GM18507 (cell line): ENCODE measurements at places on chromosomes 6 and 20.

DNA sequence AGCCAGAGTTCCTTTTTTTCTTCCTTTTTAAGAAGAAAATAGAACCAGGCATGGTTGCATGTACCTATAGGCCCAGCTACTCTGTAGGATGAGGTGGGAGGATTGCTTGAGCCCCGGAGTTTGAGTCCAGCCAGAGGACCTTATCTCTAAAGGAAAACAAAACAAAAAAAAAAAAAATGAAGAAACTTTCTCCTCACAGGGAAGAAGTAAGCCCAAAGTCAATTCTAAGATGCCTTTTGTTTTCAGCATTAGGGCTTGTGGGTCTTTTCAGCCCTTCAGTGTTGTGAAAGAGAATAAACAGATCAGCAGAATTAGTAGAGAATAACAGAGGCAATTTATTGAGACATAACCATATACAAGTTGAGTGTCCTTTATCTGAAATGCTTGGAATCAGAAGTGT, 26.8 kb downstream of the ZNF451 start:
- DNase-seq = no peak

DNA sequence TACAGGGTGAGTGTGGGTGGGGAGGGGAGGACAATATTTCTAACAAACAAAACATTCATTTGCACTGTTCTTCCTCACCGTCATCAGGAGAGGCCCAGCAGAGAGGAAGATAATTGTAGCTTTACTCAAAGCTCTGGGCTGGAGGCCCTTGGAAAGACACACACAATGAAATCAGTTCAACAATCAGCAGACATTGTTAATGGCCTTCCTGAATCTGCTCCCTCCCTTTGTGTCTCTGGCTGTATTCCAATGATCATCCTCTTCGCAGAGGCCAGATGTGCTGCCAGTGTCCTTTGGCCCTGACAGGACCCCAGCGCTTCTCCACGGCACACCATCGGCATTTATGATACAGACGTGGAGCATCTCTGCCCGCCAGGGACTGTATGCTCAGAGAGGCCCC, 44.6 kb upstream of the LRFN2 start:
- DNase-seq = no peak

DNA sequence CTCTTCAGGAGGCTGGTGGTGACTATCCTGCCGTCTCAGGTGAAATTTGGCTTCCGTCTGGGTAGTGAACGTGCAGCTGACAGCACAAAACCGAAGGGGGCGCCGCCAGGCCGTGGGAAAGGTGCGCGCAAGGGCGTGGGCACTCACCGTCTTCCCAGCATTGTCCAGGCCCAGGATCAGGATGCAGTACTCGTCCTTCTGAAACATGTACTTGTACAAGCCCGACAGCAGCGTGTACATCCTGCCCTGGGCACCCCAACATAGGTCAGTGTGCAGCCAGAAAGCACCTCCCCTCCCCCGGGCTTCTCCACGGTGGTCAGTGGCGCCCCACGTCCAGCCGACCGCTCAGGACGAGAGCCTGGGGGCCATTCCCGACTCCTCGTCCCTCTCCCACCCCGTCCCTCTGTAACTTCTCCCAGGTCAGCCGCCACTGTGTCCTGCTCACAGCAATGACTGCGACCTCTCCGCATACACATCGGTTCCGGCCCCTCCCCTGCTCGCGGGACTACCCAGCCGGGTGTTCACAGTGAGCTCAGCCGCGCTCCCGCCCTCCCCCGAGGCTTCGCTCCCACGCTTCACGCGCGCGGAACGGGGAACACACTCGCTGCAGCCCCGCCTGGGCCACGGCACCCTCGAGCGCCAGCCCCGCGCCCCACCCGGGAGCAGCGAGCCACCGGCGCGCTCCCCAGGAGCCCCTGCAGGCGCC, 771 bp downstream of the ARFRP1 start:
- no peak for DNase-seq

DNA sequence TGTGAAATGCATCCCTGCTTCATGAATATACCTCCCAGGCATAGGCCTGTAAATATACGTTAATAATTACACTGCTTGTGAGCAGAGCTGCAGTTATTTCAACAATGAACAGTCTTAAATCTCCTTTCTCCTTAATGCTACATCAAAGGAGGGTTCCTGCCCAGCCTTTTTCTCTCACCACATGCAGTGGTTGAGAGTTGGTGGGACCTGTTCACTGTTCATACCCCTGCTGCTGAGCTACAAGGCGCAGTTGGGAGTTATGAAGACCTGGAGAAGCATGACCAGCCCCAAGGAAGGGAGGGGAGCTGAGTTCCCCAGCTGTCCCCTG, 111.9 kb upstream of the FOXQ1 start:
- no peak for DNase-seq

DNA sequence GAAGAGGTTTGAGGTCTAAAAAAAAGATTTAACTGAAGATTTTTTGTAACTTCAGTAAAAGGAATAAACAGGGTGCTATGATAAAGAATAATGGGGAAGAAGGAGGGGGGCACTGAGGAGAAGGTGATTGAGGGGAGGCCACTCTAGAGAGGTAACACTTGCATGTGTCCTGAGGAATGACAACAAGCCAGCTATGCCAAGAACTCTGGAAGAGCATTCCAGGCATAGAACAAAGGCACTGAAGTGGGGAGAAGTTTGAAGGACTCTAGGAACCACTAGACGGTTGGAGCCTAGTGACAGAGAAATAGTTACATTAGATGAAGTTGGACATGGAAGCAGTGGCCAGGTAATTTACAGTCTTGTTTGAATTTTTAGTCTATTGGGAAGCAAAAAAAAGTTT, 10.8 kb upstream of the SF3B5 start:
- no peak for DNase-seq

DNA sequence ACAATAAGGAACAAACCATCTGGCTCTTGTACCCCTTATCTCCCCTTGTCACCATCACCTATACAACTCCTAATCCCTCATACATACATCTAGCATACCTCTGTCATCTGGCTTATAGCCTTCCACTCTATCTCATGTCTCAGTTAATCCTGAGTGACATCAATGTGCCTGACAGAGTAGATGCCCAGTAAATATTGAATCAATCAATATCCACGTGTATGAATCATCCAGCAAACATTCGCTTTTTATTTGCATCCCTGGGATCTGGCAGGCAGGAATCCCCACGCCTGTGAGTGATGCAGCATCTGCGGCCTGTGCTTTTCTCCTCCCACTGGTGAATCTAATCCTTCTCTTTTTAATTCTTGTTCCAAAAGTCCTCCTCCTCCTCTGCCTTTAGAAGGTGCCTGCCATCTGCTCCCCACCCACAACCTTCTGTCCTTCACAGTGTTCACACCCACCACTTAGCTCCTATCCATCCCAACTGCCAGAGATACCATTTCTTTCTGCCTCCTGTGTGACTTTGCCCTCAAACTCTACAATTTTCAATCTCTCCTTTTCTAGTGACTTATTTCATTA, 37.6 kb downstream of the ZNF391 start:
- no peak for DNase-seq

DNA sequence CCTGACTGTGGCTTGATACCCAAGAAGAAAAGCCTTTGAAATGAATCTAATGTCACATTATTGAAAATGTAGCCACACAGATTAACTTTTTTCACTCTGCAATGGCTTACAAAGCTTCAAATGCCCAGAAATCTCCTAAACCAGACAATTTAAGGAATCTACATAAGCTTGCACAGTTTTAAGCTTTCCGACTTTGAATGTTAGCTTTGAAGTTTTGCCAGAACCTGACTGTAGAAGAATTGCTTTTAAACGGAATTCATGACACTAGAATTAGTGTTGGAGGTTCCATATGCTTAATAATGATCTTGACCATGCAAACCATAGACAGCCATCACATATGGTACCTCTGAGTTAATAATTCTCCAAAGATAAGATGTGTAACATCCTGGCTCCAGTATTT, 798.5 kb upstream of the EPHA7 start:
- DNase-seq = no peak

DNA sequence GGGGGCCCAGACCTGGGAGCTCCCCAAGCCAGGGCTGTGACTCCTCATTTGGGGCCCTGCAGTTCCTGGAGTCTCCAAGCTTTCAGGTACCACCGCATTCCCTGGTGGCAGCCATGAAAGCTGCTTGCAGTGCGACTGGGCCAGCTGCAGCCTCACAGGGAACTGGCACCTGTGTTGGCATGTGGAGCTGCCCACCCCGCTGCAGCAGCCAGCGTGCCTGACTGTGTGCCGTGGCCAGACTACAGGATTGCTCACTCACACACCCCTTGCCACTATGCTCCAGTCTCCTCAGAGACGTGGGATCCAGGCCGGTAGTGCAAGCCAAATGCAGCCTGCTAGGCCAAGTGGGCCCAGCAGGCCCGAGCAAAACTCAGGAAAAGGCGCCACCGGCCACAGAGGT, 450.7 kb downstream of the COL12A1 start:
- DNase-seq = no peak

DNA sequence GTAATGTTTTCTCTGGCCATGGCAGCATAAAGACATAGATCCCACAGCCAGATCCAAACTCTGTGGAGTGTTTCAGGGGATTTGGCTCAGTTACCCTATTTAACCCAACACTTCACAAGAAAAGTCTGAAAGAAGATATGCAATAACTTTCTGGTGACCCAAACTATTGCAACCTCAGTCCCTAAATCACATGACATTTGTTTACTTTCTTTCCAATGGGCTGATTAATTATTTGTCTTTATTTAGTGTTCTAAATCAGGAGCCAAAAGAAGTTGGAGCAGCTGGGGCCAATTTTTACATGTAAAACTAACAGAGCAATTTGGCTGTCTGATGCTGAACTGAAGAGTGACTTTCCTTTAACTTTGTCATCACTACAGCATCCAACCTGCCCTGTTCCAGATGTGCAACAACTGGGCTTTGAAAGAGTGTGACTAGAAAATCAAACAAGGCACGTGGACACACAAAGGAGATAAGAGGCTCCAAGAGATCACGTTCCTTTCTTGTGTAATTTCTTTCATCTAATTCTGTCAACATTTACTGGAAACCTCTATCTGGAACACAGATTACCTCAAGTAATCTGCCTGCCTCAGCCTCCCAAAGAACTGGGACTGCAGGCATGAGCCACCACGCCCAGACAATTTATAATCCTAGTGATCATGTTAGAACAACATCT, 90.8 kb downstream of the TRMT11 start:
- DNase-seq = no peak

- DNase-seq = no peak
Measured at GRCh38 chr6:1767481-1768246, 157.9 kb downstream of the FOXC1 start.

GRCh38 chr20:58512808-58513552, 2.2 kb downstream of the APCDD1L start:
- DNase-seq = no peak

GRCh38 chr6:156423075-156423474, 354.1 kb upstream of the ARID1B start:
- DNase-seq = no peak

- no peak for DNase-seq
Measured at GRCh38 chr6:2669067-2669700, 81.5 kb downstream of the MYLK4 start.

- DNase-seq = no peak
Measured at GRCh38 chr20:36468149-36469000, 72.9 kb upstream of the MYL9 start.

GRCh38 chr20:57693002-57693582, 16.7 kb downstream of the PMEPA1 start:
- no peak for DNase-seq

DNA sequence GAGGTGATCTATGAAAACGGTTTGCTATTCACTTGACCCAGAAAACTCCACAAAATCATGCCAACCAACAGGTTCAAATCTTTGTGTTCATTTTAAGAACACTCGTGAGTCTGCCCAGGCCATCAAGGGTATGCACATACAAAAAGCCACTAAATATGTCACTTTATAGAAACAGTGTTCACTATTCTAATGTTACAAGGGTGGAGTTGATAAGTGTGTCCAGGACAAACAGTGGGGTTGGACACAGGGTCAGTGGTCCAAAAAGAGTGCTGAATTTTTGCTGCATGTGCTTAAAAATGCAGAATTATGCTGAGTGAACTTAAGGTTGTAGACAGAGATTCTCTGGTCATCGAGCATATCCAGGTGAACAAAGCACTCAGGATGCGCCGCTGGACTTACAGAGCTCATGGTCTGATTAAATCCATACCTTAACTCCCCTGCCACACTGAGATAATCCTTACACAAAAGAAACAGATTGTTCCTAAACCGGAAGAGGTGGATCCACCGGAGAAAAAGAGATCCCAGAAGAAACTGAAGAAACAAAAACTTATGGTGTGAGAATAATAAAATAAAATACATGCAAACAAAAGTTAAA, 23.5 kb downstream of the KIAA0408 start:
- no peak for DNase-seq

DNA sequence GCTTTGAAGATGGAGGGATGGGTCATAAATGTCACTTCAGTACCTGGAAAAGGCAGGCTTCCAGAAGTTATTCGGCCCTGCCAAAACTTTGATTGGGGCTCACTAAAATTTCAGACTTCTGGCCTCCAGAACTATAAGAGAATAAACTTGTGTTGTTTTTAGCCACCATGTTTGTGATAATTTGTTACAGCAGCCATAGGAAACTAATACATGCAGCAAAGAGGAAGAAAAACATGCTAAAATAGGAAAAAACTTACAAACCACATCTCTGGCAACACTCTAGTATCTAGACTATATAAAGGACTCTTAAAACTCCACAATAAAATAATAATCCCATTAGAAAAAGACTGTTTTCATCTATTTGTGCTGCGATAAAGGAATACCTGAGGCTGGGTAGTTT, 9.5 kb downstream of the ADAT2 start:
- no peak for DNase-seq

DNA sequence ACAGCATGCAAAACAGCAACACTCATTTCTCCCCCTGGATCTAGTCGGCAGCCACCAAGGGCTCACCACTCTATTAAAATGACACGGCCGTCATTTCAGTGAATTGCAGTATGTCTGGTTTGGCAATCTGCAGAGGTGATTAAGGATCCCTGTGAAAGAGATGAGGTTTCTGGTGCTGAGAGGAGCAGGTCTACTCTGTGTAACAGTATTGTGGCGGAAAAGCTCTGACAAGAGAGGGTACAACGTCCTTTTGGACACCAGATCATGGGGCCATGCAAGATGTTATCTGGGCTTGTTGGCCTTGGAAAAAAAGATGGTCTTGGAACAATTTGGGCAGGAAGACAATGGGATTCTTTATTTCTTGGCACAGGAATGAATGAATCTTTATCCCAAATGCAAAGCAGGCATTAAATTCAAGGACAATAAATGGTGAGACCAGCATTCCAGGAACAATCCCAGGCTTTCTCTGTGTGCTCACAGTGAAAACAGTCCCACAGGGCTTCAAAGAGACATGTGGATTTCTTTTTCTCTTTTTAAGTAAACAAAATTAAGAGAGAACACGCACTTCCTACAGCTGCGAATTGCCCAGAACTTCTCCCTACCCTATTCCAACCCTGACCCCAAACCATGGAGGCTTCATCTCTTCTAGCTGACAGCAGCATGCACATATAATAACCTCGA, 33.7 kb upstream of the ADGRF1 start:
- no peak for DNase-seq

DNA sequence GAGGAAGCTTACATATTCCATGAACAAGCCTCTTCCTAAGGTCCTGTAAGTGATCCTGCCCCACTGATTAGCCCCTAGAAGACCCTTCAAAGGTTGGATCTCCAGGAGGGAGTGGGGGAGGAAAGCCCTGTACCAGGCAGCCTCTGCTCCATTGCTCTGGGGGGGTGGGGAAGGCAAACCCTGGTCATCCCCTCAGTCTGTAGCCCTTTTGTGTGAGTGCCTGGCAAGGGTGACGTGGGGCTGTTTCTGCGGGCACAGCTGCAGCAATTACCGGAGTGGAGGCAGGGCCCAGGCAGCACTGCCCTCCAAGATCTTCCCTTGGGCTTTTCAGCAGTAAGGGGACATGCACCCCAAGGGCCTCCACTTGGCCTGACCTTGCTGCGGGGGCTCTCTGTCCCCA, at the start of gene MOG:
MOG (plus strand) TSS at position 295 of the 400 bp plus-strand sequence. CDS start 118 bp downstream, outside the sequence.
- DNase-seq = no peak

GRCh38 chr6:72271531-72271930, 350.3 kb upstream of the KCNQ5 start:
- no peak for DNase-seq
